Stimulated activated CD4-positive, alpha-beta T cell treated with anti-CD3 and anti-CD28 coated beads, Interleukin-1b, Interleukin-23, amount 100 ng/mL, for 1 hour (primary cell): ENCODE measurements at places on chromosomes 2 and 18.

DNA sequence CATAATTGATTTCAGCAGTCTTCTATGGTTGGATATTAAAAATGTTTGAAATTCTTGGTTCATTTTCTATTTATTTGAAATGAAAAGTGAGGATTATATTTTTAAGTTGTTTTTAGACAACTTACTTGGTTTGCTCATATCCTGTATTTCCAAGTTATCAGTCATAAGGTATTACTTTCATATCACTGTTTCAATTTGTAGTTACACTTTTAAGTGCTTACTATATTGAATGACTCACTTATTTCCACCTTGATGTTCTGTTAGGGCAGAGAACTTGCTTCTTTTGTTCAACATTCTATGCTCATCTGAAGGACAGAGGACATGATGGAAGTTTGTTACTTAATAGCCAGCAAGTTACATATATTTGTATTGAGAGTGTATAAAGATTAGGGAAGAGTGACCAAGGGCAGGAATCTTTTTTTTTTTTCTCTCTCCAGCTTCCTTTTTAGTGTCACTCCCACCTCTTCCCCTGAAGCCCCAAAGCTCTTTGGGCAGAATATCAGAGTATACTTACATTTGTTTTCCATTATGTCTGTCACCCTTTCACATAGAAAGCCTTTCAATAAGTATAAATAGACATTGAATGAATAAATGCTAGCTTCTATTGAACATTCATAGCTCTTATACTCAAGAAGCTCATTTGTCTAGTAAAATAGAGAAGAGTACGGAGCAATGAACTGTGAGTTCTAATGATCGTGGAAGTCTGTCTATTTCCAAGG lies 28.1 kb downstream of the PIK3C3 start:
- DNase-seq, result no peak

DNA sequence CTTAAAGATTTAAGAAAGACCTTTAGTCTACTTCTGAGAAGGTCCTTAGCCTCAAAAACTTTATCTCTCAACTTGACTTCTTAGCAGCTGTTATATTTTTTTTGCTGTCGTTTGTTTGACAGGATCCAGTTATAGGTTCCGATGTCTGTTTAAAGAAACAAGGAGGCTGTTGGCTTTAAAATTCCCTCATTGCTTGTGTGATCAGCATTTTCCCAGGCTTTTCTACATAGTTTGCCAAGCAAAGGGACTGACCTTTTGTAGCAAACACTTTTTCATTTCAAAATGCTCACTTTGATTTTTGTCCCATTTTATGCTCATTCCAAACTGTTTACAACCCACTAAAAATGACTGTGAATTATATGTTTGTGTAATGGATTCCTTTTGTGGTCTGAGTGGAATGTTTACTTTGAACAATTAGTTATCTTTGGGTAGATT lies 394.9 kb downstream of the ARHGAP15 start:
- no peak for DNase-seq

DNA sequence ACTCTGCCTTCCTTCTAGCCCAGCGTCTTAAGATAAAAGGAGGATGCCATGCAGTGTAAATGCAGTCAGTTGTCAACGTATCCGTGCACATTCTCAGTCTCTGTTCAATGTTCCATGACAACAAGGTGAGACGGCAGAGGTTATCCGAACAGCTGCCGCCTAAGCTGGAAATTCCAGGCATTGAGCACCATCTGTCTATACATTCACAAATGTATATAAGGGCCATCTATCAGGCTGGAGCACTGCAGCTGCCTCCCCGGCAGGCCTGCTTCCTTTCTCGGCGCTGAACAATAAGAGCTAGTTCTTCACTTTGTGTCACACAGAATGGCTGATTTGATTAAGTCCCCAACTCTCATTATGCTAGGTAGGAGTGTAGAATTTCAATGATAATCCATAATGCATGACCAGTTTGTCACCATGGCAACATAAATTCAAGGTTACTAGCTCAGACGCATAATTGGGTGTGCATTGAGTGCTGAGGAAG lies 282.2 kb upstream of the SOX11 start:
- DNase-seq, result no peak

DNA sequence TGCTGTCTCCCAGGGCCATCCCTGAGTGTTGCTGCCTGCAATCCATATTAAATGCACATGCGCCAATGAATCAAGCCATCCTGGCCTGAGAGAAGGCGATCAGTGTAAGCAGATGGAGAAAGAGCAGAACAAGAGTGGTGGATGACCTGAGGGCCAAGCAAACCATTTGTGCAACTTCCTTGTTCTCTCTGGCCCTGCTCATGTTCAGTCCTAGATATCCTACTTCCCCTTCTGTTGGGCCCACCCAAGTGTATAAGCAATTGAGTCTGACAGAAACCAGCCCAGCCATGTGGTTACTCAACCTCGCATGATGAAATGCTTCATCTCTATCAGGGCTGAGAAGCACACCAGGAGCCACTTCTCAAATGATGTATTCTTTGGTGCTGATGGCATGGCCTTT lies 383.1 kb upstream of the ID2 start:
- DNase-seq, result no peak

DNA sequence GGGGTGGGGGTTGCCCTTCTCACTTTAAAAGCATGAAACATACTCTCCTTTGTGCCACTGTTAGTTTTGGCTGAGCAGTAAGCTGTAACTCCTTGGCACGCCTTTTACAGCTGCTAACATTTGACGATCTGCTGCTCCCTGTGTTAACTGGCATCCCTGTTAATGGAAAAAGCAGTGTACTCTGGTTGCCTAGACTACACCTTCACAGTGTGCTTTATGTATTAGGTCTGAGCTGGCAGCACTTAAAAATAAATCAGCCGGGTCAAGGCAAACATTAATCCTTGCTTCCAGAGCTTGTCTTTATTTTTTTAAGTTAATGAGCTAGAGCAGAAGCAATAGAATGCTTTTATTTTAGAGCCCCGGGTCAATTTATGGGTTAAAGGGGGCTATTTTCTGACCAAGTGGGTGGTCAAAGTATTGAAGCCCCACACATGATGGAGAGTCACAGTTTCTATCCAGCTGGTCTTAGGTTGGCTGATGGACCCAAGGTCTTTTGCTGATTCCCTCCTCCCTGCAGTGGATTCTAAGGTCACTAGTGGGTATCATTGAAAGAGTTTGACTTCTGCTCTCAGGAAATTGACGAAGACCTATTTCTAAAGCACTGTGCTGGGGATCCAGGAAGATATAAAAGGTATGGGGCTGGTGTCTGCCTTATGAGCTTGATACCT lies 54.5 kb downstream of the CFAP221 start:
- no peak for DNase-seq

DNA sequence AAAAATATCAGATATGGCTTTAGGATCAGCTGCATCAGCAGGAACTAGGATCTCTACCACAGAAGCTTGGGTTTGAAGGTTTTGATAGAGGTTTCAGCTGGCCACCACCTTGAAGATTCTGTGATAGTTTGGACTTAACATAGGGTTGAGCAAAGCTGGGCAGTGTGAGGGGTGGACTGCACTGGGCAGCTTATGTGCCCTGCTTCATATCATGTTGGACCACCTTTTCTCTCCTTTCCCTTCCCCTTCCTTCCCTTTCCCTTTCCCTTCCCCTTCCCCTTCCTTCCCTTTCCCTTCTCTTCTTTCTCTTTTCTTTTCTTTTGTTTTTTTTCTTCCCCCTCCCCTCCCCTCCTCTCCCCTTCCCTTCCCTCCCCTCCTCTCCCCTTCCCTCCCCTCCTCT lies 196.3 kb upstream of the CXCR4 start:
- no peak for DNase-seq

DNA sequence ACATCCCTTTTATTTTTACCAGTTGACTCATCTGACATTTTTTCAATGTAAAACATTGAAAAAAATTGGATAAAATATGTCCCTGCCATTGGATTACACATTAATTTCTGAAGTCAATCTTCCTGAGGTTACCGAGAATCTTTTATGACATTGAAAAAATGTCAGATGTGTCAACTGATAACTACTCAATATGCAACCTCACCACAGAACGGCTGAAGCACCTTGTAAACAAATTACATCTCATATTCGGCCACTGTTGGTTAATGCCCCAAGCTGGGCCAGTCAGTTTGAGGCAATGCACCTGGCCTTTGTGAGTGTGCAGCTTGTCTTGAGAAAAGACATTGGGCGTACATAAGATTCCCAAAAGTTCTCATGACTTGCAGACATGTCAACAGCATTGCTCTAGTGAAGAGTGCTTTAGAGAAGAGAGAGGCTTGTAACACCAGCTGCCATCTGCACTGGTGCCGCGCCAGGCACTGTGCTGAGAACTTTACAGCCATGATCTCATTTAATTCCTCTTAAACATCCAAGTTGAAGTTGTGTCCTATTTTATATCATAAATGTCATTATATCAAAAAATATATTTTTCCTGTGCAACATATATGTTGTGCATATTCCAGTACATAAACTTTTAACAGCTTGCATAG lies 112.7 kb upstream of the SLC35G4 start:
- no peak for DNase-seq

DNA sequence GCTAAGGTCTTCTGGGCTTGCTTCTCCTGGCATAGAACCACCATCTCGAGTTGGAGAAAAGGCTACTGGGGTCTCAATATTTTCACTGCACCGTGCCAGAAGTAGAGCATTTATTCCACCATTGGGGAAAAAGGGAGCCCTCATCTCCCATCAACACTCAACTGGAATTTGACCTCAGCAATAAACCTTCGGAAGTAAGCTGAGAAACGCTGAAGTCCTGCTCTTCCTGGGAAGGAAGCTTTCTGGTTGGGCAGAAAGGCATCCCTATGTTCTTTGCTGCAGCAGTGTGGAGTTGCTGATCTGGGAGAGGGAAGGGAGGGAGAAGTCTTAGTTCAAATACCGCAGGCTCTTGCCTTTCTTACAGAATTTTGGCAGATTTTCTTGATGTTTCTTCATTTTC lies 368.8 kb downstream of the NUP35 start:
- no peak for DNase-seq

- DNase-seq, result no peak
These were observed 144.3 kb downstream of the VAPA start for GRCh38 chr18:10057894-10058791.

- DNase-seq, result no peak
These were observed 42.8 kb upstream of the TTC39C start for GRCh38 chr18:23971666-23972230.

GRCh38 chr2:10167316-10167715 lies 44.8 kb downstream of the RRM2 start:
- no peak for DNase-seq

DNA sequence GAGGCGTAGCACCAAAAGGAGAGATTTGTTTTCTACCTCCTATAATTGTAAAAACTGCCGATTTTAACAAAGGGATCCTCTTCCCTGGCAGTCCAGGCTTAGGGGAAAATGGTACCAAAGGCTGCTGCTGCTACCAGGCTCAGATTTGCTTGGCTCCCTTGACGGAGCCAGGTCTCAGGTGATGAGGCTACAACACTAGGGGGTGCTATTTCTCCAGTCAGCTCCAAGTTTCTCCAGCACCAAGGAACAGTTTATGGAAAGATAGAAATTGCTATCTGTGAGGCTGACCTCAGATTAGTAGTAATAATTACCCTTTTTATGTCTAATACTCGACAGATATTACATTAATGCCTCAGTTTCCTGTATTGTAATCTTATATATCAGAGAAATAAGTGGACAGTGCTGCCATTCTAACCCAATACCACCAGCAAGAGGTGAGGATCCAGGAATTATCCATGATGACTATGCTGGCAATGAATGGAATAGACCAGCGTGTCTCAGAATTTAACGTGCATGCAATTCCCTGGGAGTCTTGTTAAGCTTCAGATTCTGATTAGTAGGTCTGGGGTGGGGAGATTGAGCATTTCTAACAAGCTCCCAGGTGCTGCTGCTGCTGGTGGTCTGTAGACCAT lies 111.3 kb downstream of the ESCO1 start:
- no peak for DNase-seq

DNA sequence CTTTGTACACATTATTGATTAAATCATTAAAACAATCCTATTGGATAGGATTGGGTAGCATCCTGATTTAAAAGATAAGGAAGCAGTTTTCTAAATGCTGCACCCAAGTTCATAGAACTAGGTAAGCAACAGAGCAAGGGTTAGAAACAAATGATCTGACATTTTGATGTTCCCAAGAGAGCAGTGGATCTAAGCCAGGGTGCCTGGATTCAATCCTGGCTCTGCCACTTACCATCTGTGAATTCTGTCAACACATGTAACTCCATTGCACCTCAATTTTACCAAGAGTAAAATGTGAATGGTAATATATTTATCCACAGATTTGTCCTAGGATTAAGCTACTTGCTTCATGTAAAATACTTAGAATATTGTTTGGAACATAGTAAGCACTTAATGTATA lies 982.6 kb upstream of the FANCL start:
- DNase-seq, result no peak

DNA sequence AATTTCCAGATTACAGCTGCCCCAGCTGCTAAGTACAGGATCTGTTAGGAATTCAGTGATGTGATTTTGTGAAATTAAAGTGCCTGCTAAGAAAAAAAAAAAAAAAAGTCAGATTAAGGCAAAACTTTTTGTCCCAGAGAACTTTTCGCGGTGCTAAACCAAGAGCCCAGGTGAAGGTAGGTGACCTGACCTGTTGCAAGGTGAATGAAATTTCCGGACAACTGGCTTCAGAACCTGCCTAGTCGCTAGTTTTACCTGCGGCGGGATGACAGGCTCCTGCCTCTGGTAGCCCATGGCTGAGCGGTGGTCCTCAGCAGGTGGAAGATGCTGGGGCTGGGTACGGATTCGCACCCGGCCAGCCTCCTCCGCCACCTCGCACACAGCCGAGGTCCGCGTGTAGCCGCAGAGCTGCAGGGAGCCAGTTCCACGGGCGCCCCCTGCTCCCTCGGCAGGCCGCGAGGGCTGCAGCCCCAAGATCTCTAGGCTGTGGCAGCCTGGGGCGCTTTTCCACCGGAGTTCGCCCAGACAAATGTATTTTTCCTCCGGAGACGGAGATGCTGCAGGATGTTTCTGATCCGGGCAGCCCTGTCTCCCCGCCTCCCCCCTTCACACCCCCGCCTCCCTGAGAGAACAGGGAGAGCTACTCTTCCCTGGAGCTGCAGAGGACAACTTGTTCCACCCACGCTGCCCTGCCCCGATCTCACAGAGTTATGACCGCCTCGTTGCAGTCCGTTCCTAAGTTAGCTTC lies at the start of gene SLC38A11:
SLC38A11 (minus strand) TSS at position 572 of the 748 bp plus-strand sequence; CDS start at position 294, 278 bp downstream.
- DNase-seq, result no peak

GRCh38 chr2:187470698-187471097 lies 22.6 kb upstream of the CALCRL start:
- DNase-seq, result no peak

DNA sequence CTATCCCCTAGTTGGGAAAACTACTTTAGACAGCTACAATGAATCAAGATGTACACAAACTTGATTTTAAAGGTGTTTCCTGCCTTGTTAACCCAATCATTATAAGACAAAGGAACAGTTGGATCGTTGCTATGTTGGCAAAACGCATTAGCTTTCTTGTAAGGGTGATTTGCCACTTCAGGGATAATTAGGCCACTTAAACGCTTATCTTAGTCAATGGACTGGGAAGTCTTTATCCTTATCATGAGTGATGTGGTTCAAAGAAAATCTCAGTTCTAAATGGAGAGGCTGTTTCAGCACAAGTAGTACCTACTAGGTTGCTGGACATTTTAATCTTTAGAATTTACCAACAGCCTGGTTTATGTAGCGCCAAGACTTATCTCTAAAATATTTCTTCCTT lies 406.1 kb upstream of the MEX3C start:
- no peak for DNase-seq

- no peak for DNase-seq
These were observed 45.4 kb downstream of the LIMS1 start for GRCh38 chr2:108579623-108580022.
